ENCODE measurements at places on chromosomes 3 and 15. TPM values are rescaled to one million over a fixed set of nuclear protein-coding genes. Genes with fewer than 3 reads are reported as not detected.

DNA sequence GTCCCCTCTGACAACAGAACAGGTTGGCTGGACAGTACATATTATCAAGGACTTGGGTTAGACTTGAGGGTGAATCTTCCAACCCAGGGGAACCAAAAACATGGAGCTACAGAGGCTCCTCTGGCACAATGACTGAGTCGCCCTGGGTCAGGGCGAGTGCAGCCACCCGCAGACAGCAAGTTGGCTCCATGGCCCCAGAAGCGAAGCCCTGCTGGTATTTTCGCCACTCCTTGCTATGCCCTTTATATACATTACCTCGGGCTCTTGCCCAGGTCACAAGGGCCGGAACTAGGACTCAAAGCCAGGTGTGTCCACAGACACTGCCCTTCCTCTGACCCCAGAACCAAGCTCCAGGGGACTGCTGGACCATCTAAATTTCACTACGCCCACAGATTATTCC lies 64.6 kb downstream of the ADCY5 start:
- H3K36me3 ChIP-seq = no peaks in the 10 kb centered on the region
- H3K27me3 ChIP-seq = no peaks in the 10 kb centered on the region
- H3K27ac ChIP-seq = no peak overlapping the region
- no peak overlapping the region for H3K4me3 ChIP-seq
- DNase-seq = no peak
- H3K4me1 ChIP-seq = no peaks in the 10 kb centered on the region

DNA sequence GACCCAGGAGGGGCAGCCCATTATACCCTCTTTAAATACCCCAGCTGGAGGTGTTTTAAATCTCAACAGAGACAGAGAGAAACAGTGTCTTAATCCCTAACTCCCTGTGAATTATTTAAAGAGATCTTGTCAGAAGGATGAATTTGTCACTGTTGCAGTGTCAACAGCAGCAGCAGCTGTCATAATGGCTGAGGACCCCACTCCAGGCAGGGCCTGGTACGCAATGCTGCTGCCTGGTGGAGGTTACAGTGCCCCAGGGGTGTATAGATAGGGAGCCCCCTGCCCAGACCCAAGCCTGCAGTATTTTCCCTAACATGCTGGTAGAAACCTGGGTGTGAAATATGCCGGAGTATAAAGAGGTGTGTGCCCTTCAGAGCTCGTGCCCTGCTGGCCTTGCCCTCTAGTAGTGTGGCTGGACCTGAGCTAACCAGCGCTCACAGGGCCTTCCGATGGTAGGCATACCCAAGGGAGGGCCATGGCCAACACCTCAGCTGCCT lies 143.0 kb downstream of the EPHB1 start:
- no peak overlapping the region for H3K27ac ChIP-seq
- H3K4me1 ChIP-seq = no peaks in the 10 kb centered on the region
- H3K36me3 ChIP-seq = no peaks in the 10 kb centered on the region
- H3K27me3 ChIP-seq = no peaks in the 10 kb centered on the region
- DNase-seq = no peak
- H3K4me3 ChIP-seq = no peak overlapping the region

DNA sequence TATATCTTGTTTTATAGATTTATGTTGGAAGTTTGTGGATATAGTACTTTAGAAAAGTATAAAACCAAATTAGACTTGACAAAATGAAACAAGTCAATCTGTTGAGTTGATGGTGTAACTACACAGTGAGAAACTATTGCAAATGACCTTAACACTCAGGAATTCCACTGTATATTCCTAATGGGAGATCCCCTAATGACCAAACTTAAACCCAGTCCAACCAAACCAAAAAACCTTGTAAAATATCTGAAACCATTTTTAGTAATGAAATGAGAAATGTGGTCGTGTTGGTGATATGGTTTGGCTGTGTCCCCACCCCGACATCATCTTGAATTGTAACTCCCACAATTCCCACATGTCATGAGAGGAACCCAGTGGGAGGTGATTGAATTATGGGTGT lies 31.9 kb upstream of the ATP13A3 start:
- H3K27ac ChIP-seq = no peak overlapping the region
- no peaks in the 10 kb centered on the region for H3K27me3 ChIP-seq
- no peaks in the 10 kb centered on the region for H3K4me1 ChIP-seq
- no peak for DNase-seq

- H3K27me3 ChIP-seq = no peaks in the 10 kb centered on the region
- no peaks in the 10 kb centered on the region for H3K36me3 ChIP-seq
- no peak for DNase-seq
- no peaks in the 10 kb centered on the region for H3K4me1 ChIP-seq
These were observed 5.1 kb downstream of the HIGD2B start for GRCh38 chr15:72680931-72681330.

- H3K4me3 ChIP-seq = peak overlapping the region; percentile 91
- peak overlapping the region; percentile 95 for H3K27ac ChIP-seq
- no peaks in the 10 kb centered on the region for H3K27me3 ChIP-seq
These were observed 951 bp downstream of the FNDC3B start for GRCh38 chr3:172040078-172040980.

The TUSC7 gene
- total RNA-seq = not detected

DNA sequence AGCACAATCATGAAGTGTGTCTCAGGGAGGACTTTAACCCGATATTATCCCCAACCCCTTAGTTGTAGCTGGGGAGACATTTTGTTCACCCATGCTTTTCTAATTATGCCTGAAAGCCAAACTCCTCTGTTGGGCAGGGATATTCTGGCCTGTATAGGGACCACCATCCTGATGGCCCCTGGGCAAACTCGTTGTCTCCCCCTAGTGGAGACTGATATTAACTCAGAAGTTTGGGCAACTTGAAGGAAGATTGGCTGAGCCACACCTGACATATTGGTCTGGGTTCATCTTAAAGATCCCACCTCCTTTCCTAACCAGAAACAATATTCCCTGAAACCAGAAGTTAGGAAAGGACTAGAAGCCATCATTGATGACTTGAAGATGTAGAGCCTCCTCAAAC lies 42.3 kb downstream of the TM4SF18 start:
- H3K27ac ChIP-seq = no peak overlapping the region
- no peak overlapping the region for H3K4me3 ChIP-seq
- no peaks in the 10 kb centered on the region for H3K4me1 ChIP-seq
